ENCODE measurements at places on chromosomes 4 and X.

GRCh38 chr4:26365537-26366150, 44.8 kb downstream of the RBPJ start:
- no peak for DNase-seq

DNA sequence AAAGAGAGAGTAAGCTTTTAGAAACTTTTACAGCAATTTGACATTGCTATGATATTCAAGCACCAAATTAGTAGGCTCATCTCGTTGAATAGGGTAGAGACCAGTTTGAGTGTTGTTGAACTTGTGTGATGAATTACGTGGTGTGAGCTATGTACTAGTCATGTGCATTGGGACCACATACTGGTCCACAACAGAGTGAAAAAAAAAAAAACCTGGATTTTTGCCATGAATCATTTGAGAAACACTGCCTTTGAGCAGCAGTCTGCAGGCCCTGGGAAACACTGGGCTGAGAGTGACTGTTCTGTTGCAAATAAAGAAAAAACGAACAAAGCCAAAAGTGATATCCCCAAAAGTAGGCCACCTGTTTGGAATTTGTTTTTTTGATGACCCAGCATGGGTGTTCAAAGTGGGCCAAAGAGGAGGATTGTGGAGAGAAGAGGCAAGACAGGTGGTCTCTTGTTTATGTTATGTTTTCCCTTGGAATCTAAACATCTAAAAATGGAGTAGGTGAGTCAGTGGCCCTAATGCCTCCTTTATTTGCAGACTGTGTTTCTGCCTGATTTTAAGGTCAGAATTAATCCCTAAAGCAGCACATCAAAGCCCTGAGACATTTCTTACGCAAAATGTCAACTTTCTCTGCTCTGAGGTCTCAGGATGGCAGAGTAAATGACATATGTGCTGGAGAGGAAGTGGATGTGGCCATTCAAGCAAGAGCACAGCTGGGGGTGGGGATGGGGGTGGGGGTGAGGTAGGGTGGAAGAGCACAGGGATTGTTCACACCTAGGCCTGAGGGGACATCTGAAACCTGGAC, 33.5 kb downstream of the TAF7L start:
- DNase-seq = no peak

DNA sequence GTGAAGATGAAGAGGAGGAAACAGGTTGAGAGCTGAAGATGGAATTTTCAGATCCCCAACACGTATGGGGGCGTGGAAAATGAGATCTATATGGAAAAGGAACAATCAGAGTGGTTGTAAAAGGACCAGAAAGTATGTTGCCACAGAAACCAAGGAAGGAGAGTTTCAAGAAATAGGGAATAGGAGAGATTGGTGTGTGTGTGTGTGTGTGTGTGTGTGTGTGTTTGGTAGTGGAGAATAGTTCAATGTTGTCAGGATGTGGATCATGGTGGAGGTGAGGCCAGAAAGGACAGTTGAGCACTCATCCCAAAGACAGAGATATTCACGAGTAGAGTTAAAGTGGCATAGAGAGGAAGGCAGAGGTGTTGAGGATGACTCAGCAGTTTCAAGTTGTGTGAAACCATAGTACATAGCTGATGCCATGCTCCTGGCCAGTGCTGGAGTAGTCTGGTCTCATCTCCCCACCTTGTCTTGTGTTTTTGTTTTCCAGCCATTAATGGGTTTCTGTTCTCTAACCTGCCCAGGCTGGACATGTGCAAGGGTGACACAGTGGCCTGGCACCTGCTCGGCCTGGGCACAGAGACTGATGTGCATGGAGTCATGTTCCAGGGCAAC, 36.1 kb downstream of the HEPH start:
- no peak for DNase-seq

DNA sequence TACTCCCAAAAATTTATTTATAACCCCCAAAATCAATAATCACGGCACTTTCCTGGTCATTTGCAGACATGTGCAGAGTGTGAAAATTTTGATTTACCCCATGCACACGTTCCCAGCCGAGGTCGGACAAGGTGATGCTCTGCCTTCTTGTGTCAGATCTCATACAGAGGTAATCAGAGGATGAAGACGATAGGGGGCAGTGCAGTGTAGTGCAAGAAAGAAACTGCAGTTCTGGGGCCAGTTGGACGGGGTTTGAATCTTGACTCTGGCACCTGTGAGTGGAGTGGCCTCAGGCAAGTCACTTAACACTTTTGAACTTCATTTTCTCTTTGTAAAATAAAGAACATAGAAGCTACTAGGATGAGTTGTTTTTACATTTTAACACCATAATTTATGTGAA, 88.4 kb downstream of the FRMPD3 start:
- DNase-seq = no peak

GRCh38 chrX:111207851-111208250, 62.4 kb downstream of the CAPN6 start:
- no peak for DNase-seq

GRCh38 chr4:138392751-138393308, 150.7 kb upstream of the SLC7A11 start:
- no peak for DNase-seq

GRCh38 chr4:48436318-48436717, 46.8 kb upstream of the SLC10A4 start:
- DNase-seq = no peak

GRCh38 chrX:7088968-7089615, 58.4 kb upstream of the STS start:
- DNase-seq = peak; percentile 35

DNA sequence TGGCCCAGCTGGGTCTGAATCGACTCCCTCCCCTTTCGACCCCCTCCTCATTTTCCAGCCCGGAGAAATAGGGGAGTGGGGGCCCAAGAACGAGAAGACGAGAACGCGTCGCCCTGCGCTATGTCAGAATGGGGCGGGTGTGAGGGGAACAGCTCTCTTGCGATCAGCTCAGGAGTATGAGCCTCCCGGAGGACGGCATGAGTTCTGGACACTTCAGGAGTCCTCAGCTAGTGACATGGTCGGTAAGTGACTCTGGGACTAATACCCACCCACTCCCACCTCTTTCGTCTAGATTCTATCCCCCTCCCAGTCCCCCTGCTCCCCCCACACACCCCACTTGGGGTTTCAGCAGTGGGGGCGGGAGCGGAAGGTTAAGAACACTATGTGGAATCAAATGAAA, 944 bp downstream of the KLF8 start:
- DNase-seq = no peak

- no peak for DNase-seq
Observed at GRCh38 chrX:136477026-136477425, 10.7 kb upstream of the BRS3 start.

DNA sequence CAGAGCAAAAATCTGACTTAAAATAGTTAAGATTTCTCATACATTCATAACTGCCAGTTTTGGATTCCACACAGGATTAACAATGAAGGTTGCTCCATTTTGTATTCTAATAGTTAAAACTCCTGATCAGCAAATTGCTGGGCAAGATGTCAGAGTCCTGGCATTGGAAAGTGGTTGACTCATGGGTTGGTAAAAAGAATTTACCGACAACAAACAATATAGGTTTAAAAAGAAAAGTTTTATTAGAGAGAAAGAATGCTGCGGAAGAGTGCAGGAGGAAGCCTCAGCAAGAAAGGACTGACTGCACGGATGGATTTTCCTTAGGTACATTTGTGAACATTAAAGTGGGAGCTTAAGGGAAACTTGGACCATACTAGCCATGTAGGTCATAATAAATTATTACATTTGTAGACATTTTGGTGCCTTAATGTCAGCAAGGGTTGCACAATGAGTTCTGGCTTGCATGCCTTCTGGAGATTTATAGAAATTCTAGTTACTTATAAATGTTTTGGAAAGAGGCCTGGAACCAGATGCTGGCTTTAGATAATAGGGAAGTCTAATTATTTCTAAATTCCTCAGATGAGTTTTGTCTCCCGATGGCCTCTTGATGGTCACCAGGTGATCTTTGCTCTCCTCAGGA, 25.4 kb upstream of the IL2 start:
- DNase-seq = no peak

- DNase-seq = no peak
Observed at GRCh38 chrX:10208281-10208856, 51.6 kb downstream of the CLCN4 start.

GRCh38 chrX:16828124-16828908, 41.8 kb downstream of the RBBP7 start:
- no peak for DNase-seq

- DNase-seq = no peak
Observed at GRCh38 chr4:111952688-111953087, 192.6 kb upstream of the FAM241A start.

DNA sequence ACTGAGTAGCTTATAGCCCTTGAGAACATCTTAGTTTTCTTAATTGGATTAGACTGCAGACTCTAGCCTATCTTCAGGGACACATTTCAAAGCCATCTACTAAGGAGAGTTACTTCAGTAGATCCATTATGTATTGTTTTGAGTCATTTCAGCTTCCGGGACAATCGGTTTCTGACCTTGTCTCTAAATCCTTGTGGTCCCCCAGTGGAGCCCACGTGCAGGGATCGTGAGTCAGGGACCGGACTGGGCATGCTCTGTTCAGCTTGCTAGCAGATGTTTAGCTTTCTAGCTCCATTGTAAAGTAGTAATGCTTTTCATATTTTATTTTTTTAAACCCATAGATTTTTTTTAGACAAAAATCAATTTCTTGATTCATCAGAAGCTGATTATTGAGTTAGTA, 211.9 kb upstream of the PRPS2 start:
- DNase-seq = no peak

GRCh38 chr4:53866055-53866454, 198.3 kb downstream of the CHIC2 start:
- no peak for DNase-seq

GRCh38 chrX:49842621-49843020, 13.5 kb downstream of the PAGE4 start:
- no peak for DNase-seq

- no peak for DNase-seq
Observed at GRCh38 chr4:73917081-73917501, 47.9 kb downstream of the CXCL1 start.

- no peak for DNase-seq
Observed at GRCh38 chr4:176902710-176903323, 110.1 kb upstream of the VEGFC start.

DNA sequence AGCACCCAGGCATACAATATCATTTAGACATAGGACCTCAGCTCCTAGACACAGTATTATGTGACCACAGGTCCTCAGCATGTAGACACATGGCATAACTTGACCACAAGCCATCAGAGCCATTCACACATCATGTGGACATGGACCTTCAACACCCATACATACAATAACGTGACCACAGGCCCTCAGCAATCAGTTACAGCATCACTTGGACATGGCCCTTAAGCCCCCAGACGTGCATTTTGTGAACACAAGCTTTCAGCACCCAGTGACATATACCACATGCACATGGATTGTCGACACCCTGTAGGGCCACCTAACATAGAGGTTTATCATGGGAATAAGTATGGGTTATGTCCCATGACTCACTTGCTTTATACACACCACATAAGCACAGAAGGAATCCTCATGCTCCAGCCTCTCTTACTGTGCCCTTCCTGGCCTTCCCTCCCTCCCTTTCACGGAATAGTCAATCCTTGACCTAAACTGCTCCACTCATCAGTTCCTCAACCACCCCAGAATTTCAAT, 1.9 kb downstream of the TSPYL2 start:
- DNase-seq = no peak

- no peak for DNase-seq
Observed at GRCh38 chr4:158823461-158823873, 54.6 kb downstream of the FNIP2 start.

- DNase-seq = no peak
Observed at GRCh38 chr4:102640669-102641068, 120.1 kb downstream of the MANBA start.

DNA sequence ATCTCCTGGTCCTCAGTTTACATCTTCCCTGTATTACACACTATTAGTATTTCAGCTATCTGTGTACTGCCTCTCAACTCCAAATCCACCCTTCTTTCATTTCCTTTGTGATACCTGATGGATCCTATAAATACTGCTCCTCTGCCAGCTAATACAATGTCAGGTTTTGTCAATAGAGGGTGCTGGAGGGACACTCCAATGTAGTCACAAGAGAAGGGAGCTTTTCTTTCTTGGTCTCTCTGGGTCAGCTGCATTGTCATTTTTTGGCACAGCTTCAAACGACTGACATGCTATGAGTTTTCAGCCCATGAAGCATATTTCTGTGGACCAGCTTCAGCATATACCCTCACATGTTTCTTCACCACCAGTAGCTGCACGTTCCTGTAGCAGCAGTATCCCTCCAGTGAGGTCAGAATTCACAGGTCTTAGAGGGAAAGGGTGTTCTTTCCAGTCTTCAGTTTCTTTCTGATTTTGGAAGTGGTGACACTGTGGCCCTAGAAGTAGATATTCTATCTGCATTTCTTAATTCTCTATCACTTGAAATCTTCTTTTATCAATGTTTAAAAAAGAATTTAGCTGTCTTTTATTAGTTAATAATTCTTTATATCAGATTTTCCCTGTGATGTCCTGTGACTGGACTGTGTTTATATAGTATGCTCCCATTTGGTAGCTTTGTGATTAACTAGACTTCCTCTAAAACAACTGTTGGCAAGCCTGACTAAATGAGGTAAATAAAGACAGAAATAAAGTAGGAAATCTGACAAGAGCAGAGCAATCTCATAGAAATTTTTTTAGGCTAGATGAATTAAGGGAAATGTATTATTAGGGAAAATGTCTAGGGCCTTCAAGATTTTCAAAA, 60.6 kb downstream of the GABRA2 start:
- no peak for DNase-seq

- DNase-seq = no peak
Observed at GRCh38 chr4:109850601-109851000, 2.7 kb downstream of the LRIT3 start.

GRCh38 chr4:148159793-148160192, 282.4 kb downstream of the NR3C2 start:
- no peak for DNase-seq
